Stimulated activated CD4-positive, alpha-beta T cell treated with anti-CD3 and anti-CD28 coated beads, TNF-alpha, amount 100 ng/mL, for 4 hours (primary cell): ENCODE measurements at places on chromosomes 4 and X.

GRCh38 chr4:20625426-20625825 is 74.8 kb upstream of the PACRGL start:
- DNase-seq, result no peak

DNA sequence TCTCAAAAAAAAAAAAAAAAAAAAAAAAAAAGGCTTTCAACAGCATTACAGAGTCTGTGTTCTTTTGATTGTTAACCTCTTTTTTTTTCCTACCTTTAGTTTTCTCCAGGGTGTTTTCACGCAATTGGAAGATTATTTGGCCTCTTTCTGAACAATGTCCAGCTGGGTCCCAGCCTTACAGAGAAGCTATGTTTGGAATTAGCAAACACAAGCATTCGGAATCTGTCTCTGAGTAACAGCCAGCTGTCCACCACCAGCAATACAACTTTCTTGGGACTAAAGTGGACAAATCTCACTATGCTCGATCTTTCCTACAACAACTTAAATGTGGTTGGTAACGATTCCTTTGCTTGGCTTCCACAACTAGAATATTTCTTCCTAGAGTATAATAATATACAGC is 13.3 kb downstream of the TLR3 start:
- DNase-seq, result no peak

- DNase-seq, result no peak
These were observed 10.2 kb upstream of the ADH1C start for GRCh38 chr4:99362768-99363167.

GRCh38 chrX:86421771-86422170 is 273.5 kb downstream of the DACH2 start:
- no peak for DNase-seq

DNA sequence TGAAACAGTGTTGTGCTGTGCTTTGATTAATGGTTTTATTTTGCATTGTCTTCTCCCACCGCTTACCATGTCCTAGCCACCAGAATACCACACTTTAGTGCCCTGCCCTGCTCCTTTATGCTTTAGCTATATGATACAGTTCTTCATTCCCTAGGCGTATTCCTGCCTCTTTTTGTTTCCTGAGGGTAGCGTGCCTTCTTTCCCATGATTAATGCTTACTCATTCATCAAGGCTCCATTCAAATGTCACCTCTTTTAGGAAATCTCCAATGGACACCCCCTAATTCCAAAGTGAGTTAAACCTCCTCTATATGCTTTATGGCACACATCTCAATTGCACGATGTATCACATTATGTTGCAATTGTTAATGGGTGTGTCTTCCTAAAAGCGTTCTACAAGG is 46.3 kb downstream of the SPANXD start:
- no peak for DNase-seq

- DNase-seq, result no peak
These were observed 4.6 kb upstream of the KANTR start for GRCh38 chrX:53089224-53089842.

- DNase-seq, result no peak
These were observed 226.6 kb upstream of the TRAM1L1 start for GRCh38 chr4:117311989-117312388.

GRCh38 chr4:116632269-116632668 is 453.1 kb downstream of the TRAM1L1 start:
- no peak for DNase-seq

DNA sequence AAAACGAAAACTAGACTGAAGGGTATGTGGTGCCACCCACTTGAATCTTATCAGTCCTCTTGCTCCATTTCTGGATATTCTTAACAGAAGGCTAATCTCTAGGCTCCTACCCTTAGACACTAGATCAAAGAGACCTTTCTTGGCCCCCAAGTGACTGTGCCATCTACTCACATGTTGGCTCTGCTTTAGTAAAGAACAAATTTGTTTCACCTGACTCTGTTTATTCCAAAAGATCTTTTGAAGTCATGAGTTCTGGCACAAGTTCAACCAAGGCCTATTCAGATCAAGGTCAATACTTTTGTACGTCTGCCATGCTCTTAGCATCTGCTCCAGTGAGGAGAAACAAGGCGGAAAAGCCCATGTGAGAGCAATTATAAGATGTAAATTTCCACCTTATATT is 37.3 kb downstream of the MAGEB17 start:
- DNase-seq, result no peak

GRCh38 chrX:41603596-41603995 is 85.2 kb upstream of the GPR34 start:
- DNase-seq, result no peak

DNA sequence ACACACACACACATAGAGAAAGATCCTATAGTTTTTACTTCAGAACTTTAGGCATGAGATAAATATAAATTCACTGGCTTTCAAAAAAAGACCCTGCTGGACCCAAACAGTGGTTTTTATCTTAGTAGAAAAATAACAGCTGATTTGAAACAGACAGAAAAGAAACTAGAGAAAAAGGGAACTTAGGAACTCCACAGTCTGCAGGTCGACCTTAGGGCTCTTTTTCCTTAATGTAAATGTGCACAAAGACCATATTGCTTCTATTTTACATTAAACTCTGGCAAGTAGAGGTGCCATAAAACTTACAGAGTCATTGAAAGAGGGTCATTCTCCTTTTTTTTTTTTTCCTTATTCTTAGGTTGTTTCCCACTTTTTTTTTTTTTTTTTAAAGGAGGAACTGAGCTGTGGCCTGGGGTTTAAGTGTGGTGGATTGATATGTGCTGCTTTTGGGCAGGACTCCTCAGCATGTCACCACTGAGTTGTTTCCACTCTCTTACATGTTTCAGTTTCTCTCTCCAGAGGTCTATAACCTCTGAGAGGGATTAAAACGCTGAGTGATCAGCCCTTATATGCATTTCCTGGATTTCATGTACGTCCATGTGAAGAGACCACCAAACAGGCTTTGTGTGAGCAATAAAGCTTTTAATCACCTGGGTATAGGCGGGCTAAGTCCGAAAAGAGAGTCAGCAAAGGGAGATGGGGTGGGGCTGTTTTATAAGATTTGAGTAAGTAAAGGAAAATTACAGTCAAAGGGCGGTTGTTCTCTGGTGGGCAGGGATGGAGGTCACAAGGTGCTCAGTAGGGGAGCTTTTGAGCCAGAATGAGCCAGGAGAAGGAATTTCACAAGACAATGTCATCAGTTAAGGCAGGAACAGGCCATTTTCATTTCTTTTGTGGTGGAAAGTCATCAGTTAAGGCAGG is 70.8 kb upstream of the PACRGL start:
- no peak for DNase-seq
